GM12891 (cell line): ENCODE measurements at places on chromosomes 7 and 10.

GRCh38 chr7:106561666-106562411, 99.1 kb downstream of the CCDC71L start:
- DNase-seq: no peak

DNA sequence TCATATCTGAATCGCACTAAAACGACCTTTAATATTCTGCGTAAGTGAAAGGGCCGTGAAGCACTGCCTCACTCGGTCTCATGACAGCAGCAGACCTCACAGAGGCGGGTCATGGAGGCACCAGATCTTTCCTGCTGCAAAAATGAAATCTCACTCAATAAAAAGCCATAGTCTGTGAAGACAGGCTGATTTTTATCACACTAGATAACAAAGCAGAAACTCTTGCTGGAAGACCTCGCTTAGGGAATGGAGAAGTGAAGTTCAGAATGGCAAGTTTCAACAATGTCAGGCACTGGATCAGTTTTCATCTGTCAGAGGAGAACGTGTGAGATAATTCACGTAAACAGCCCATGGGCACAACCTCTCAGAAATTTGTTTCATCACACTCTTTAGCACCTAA, 8.0 kb downstream of the SEPHS1 start:
- DNase-seq: no peak

DNA sequence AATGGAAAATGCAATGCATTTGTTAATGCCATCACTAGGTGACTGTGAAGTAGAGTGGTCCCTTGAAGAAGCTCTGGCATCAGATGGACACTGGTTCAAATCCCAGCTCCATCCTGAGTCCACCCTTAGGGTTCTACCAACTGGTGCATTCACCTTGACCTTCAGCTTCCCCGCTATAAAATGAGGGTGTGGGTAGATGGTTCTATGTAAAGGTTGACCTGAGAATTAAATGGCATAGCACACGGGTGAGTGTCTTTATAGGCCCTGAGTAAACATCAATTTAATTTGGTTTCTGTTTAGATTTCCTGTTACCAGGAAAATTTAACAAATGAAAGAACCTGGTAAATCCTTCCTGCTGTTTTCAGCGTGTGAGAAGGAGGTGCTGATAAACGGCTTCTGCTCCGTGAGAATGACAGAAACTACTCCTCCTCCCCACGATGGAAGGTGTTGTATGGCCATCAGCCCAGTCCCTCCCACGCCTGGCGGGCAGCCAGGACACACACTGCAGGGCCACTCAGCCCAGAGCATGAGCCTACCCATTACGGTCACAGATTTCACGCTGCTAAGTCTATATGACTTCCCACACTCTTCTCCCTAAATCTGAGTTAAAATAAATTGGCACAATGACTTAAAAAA, 210.1 kb downstream of the TNS3 start:
- no peak for DNase-seq

DNA sequence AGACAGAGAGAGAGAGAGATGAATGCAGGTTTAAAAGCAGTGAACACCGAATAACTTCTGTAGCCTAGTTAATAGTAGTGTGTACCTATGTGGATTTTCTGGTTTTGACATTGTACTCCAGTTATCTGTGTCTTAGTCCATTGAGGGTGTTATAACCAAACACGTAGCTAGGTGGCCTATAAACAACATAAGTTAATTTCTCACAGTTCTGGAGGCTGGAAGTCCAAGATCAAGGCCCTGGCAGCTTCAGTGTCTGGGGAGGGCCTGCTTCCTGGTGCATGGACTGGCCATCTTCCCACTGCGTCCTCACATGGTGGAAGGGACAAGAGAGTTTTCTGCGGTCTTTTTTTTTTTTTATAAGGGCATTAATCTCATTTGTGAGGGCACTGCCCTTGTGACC, 23.5 kb downstream of the AOC1 start:
- DNase-seq: no peak

GRCh38 chr10:15455456-15455855, 84.4 kb upstream of the FAM171A1 start:
- no peak for DNase-seq

DNA sequence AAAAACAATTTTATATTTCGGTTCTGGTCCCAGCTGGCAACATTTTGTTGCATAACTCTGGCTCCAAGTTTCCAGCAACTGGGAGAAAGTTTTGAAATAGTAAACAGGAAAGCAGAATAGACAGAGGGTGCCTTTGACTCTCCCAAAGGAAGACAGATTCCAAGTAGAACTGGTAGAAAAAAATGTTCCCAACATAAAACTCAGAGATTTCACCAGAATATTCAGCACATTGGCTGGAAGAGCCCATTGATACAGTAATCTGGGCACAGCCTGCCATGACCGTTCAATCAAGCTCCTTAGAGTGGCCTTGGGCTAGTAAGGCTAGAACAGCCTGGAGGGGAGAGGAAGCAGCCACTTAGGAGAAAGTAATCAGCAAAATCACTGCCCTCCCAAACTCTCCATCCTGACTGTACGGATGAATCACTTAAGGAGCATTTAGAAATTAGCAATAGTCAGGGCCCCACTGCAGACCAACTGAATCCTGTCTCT, 120.4 kb downstream of the CUBN start:
- DNase-seq: no peak

DNA sequence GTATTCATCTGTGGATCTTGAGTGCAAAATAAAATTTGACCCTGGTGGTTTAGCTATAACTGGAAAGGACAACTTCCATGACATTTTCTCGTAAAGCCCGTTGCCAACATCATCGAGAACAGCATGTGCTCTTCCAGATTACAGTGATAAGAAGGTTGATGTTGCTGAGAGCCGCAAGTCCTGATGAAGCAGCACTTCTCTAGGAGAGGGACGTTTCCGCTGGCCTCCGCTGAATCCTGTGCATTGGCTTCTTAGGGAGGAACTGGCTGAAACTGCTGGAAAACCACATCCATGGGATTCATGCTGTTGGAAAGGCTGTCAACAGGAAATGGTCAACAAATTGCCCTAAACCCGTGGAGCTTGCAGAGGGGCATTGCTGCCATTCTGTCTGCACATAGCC, 21.4 kb upstream of the ABCB5 start:
- DNase-seq: no peak

GRCh38 chr10:124641282-124642087, 102.7 kb downstream of the FAM53B start:
- no peak for DNase-seq

DNA sequence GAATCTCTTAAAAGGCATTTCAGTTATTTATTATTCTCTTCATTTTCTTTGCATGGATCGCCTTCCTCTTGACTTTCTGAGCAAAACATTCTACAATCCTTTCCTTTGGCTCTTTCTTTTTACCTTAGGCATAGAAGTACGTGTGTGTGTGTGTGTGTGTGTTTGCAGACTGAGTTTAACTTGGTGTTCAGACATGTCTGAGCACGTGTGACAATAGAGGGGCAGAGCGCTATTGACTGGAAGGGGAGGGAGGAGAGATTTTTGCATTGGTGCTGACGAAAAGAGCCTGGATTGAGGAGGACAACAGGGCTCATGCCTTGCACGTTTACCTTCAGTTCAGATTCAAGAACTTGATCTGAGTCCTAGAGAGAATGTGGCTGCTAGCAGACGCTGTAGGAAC, 129.8 kb downstream of the SEC23IP start:
- DNase-seq: no peak

DNA sequence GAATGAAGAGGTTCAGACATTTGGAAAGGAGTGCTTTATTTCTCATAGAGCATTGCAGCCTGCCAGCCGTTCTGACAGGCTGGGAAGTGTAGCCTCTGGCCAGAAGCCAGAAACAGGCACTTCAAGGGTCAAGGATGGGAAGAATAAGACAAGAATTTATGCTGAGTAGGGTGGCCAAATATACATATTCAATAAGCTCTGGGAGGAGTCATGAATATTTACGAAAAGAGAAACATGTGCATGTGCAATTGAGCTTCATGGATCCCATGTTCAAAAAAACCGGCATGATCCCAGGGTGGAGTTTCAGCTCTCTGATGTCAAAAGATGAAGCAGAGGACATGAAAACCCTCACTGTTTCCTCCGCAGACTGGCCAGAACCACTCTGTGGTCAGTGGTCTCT, 32.9 kb downstream of the TLX1 start:
- DNase-seq: no peak

GRCh38 chr7:106965108-106965507, 79.4 kb upstream of the PRKAR2B start:
- no peak for DNase-seq

GRCh38 chr10:13648425-13648824, 61.7 kb downstream of the PRPF18 start:
- no peak for DNase-seq

GRCh38 chr7:51732951-51733350, 416.3 kb upstream of the COBL start:
- no peak for DNase-seq

GRCh38 chr10:76428551-76429367, 997.3 kb downstream of the LRMDA start:
- DNase-seq: no peak
